Peyer's patch (tissue), 4 donors: ENCODE measurements at places on chromosomes 7 and 10.

GRCh38 chr7:22121702-22122474, 176.2 kb upstream of the CDCA7L start:
- DNase-seq: no peak

DNA sequence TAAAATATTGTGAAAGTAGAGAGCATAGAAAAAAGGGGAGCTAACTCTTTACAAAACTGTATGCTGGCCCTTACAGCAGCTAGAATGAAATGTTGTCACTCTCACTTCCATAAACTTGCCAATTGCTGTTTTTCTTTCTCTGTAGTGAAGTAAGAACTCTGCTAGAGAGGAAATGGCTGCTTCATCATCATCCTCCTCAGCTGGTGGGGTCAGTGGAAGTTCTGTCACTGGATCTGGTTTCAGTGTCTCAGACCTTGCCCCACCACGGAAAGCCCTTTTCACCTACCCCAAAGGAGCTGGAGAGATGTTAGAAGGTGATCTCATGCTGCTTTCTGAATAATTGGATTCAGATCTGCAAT, 7.6 kb upstream of the ASCC1 start:
- DNase-seq: peak; percentile 46

DNA sequence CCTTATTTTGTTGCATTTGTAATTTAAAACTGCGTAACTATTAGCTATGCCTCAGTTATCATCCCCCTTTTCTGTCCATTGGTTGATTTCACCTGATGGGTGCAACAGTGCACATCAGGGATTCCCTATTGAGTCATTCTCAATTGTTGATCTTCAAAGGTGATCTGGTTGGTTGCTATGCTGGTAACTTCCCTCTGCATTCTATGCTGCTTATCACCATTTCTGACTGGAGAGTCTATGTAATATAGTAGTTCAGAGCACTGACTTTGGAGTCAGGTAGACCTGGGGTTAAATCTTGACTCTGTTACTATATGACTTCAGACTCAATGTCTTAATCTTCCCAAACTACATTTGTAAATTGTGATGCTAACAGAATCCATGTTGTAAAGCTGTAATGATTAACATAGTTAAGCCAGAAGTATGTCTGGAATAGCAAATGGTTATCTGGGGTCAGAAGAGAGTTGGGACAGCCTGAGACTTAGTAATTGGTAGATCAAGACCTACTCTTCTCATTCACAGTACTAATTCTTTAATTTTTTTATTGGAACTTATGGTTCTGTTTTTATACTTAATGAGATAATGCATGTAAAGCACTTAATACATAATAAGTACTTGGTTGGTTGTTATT, 38.1 kb downstream of the EXOC6 start:
- no peak for DNase-seq

GRCh38 chr7:21526007-21526406, 16.8 kb upstream of the DNAH11 start:
- no peak for DNase-seq

- DNase-seq: no peak
These were observed 90.3 kb downstream of the JMJD1C start for GRCh38 chr10:63375458-63375857.

- no peak for DNase-seq
These were observed 20.6 kb downstream of the HTR5A start for GRCh38 chr7:155090684-155091083.

GRCh38 chr10:51707821-51708424, 8.5 kb upstream of the CSTF2T start:
- DNase-seq: no peak

- DNase-seq: no peak
These were observed 325.9 kb downstream of the ADARB2 start for GRCh38 chr10:1411451-1411850.

DNA sequence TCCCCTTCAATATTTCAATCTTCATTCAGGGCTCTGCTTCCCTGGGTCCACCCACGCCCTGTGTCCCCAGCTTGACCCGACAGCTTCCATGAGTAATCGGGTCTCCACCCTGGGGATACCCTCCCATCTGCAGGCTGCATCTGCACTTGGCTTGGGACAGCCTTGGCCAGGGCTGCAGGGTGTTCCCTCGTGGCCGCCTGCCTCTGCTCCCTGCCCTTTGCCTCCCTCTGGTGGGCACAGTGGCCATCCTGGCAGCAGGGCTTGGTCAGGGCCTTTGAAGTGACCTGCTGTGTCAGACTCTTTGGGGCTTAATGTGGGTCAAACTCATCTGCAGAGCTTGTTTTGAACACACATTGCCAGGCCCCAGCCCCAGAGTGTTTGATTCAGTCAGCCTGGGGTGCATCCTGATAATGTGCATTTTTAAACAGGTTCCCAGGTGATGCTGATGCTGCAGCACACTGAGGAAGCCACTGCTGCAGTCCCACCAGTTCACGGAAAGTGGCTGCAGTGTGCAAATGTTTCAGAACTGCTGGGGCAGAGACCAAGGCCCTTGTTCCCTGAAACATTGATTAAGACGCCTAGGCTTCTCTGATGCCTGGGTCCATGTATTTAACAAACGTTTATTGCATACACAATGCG, 80.7 kb upstream of the SEC61G start:
- DNase-seq: no peak

- no peak for DNase-seq
These were observed 1019.0 kb downstream of the KCNMA1 start for GRCh38 chr10:76618641-76619040.

GRCh38 chr7:74018246-74018895, 9.6 kb upstream of the ELN start:
- DNase-seq: no peak

DNA sequence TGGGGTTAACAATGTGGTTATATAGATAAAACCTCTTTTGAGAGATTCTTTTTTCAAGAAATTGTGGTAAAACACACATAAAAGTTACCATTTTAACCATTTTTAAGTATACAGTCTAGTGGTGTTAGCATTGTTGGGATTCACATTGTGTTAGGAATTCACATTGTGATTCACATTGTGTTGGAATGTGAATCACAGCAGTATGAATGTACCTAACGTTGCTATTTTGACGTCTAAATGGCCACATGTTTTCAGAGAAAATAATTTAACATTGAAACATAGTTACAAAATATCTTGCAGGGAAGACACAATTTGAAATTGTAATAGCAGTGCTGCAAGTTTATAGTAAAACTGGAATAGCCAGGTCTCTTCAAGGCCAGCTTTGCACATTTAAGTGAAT, 129.0 kb downstream of the BICC1 start:
- DNase-seq: no peak

DNA sequence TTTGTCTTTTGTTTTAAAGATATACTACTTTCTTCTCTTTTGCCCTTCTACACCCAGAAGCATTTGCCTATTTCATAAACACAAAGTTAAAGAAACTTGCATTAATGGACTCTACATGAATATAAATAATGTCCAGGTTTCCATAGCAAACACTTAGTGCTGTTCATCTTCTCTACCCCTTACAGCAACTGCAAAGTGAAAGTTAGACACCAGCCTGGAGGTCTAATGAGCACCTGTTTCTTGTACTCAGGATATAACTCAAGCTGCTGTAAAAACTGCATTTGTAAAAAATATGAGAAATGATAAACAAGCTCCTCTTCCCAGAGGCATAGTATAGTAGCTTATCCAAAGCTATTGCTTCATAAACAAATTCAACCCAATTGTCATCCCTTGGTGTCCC, 76.0 kb upstream of the RELN start:
- DNase-seq: no peak

DNA sequence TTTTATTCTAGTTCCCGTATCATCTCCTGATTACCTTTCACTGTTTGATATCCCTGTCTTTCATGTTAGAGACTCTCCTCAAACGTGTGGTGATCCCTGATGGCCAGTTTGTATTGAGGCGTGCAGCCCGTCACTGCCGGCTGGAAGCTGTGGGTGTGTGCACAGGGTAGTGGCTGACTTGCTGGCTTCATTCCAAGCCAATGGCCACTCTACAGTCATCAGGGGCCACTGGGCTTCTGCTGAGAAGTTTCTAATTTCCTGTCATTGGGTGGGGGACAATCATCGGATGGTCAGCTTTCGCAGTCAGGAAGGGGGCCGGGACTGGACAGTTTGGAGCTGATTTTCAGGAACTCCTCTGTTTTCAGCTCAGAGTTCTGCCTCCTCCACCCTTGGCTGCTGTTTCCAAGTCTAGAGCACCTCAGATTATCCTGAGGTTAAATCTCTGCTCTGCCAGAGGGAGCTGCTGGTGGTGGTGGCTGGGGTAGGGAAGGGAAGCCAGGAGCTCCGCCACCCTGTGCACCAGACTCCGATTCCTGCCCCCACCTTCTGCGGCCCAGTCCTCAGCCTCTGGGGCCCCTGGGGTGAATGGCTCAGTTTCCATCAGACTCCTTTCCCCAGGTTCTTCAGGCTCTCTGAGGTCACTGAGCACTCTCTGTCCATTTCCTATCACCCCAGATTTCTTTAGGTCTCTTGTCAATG, 34.9 kb downstream of the BAIAP2L1 start:
- no peak for DNase-seq

DNA sequence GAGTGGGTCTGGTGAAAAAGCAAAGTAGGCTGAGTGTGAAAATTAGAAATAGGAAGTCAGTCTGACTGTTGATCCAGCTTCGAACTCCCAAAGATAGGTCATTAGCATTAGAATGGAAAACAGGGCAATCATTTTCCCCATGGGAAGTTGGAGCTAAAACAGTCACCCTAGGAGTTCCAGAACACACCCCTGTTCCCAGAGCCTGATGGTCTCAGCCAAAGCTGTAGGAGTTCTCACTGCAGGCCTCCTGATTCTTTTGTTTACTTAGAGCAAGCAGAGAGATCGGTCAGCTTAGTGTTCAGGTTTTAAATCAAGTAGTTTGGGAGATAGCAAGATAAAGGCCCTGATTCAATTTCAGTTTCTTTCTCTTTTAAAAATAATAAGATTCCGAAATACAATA, 28.8 kb upstream of the JCAD start:
- DNase-seq: no peak

DNA sequence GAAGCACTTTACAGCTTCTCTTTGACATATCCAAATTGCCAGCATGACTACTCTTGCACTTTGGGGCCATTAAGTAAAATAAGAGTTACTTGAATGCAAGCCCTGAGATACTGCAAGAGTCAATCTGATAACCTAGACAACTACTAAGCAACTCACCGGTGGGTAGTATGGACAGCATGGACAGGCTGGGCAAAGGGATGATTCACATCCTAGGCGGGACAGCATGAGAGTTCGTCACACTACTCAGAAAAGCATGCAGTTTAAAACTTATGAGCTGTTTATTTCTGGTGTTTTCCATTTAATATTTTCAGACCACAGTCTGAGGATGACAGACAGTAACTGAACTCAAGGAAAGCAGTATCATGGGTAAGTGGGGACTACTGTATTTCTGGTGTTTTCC, 84.0 kb downstream of the ORC5 start:
- no peak for DNase-seq

- no peak for DNase-seq
These were observed 66.8 kb downstream of the POU6F2 start for GRCh38 chr7:39044489-39044888.

DNA sequence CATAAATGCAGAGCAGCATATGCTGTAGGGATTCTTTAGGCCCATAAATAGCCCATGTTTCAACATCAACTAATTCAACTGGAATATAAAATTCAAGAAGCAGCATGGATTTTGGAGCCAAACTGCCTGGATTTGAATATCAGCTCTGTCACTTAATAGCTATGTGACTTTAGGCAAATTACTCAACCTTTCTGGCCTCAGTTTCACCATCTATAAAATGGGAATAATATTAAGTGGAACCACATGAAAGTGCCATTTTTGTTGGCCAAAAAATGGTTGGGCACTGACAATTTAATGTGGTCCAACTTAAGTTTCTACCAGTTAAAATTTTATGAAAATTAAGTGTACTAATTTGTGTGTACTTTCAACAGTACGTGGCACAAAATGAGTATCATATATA, 98.1 kb downstream of the GSAP start:
- no peak for DNase-seq

GRCh38 chr7:100895956-100896731, 456 bp upstream of the ACHE start:
- peak; percentile 84 for DNase-seq

DNA sequence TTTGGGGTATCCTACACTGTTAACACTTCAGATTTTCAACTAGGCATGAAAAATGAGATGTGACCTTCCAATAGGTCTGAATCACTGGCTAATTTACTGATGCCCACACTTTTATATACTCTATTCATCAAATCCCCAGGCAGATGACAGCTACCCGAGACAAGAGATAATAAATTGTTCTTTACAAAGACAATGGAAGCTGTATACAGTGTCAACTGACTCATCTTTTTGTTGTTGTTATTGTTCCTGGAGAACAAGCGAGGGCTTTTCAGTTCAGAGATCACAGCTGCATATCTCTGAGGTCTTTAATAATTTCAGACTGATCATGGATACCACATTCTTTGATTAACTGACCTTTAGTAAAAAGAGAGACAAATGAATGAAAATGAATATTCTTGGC, 228.9 kb downstream of the SDHAF3 start:
- DNase-seq: no peak

GRCh38 chr10:91944880-91945630, 21.5 kb downstream of the BTAF1 start:
- DNase-seq: no peak

DNA sequence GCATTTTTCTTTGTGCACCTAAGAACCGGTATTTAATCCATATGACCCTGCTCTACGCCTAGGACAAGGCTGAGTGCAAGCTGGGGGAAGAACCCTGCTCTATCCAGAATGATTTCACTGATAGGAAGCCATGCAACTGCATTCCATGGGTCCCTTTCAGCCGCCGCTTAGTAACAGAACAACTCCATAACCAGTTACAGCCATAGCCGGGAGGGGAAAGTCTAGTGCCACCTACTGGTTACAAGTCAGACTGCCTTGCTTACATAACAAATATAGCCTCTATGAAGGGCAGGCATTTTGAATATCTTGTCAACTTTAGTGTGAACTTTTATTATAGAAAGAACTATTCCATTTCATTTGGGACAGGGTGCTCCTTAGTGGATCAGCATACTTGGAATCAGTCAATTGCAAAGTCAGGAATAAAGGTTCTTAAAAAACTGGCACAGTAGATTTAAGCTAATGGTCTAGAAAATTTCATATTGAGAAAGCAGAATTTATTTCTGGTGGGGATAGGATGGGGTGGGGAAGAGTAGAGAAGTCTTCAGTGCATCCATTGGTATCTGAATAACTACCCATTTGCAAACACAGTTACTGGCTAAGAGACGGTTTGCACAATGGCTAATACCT, 521.7 kb downstream of the ADRA2A start:
- DNase-seq: no peak

GRCh38 chr7:92158660-92159575, 20.0 kb downstream of the LRRD1 start:
- no peak for DNase-seq
